Heart right ventricle (tissue), 16 donors: ENCODE measurements at places on chromosomes 13 and 19. TPM values are rescaled to one million over a fixed set of nuclear protein-coding genes. Genes with fewer than 3 reads are reported as not detected.

CFD gene
- total RNA-seq: 75.5 TPM

CLDN10 gene
- total RNA-seq: 0.25 TPM

IGFL3 gene
- not detected for total RNA-seq

TBC1D4 gene
- total RNA-seq: 90.4 TPM

URAD gene
- not detected for total RNA-seq

VSIG10L gene
- total RNA-seq: 0.53 TPM

SIGLEC10 gene
- 0.87 TPM for total RNA-seq

DHDH gene
- total RNA-seq: 0.51 TPM

KLK15 gene
- total RNA-seq: not detected

ZNF85 gene
- total RNA-seq: 3.3 TPM

TJP3 gene
- total RNA-seq: 0.34 TPM

LRP3 gene
- 14.6 TPM for total RNA-seq

SIGLEC12 gene
- total RNA-seq: not detected

CYP2A6 gene
- not detected for total RNA-seq

- DNase-seq: no peak
- H3K4me1 ChIP-seq: no peaks in the 10 kb centered on the region
- H3K27me3 ChIP-seq: no peaks in the 10 kb centered on the region
These were observed 40.3 kb downstream of the CDADC1 start for GRCh38 chr13:49287995-49288394.

- DNase-seq: no peak
- H3K36me3 ChIP-seq: no peaks in the 10 kb centered on the region
- H3K4me1 ChIP-seq: no peaks in the 10 kb centered on the region
- no peaks in the 10 kb centered on the region for H3K27me3 ChIP-seq
These were observed 12.5 kb upstream of the CYP2A6 start for GRCh38 chr19:40862785-40863184.

DNA sequence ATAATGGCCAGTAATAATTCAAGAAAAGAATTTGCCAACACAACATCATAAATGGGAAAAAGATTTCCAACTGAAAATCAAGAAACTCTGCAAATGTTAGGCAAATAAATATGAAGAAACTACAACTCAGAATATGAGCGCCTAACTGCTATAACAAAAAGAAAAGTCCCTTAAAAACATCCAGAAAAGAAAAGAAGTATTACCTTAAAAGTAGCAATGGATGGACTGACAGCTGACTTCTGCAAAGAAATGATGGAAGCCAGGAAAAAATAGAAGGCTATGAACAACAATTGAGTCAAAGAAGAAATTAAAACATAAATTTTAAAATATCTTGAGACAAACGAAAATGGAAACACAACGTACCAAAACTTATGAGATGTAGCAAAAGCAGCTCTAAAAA is 482.3 kb upstream of the ZNF507 start:
- H3K27ac ChIP-seq: no peak overlapping the region
- no peaks in the 10 kb centered on the region for H3K36me3 ChIP-seq
- no peak for DNase-seq
- no peaks in the 10 kb centered on the region for H3K27me3 ChIP-seq
- H3K4me3 ChIP-seq: no peak overlapping the region
- no peaks in the 10 kb centered on the region for H3K4me1 ChIP-seq

GRCh38 chr13:112443191-112443994 is 67.2 kb downstream of the SPACA7 start:
- H3K27ac ChIP-seq: no peak overlapping the region
- H3K4me1 ChIP-seq: peaks cover 10% of the 10 kb centered on the region
- no peak overlapping the region for H3K4me3 ChIP-seq
- no peak for DNase-seq
- H3K27me3 ChIP-seq: peaks cover 56% of the 10 kb centered on the region

- no peak overlapping the region for H3K4me3 ChIP-seq
- peaks cover 19% of the 10 kb centered on the region for H3K4me1 ChIP-seq
- DNase-seq: no peak
- H3K27ac ChIP-seq: no peak overlapping the region
- peaks cover 28% of the 10 kb centered on the region for H3K36me3 ChIP-seq
These were observed 10.0 kb downstream of the RFX1 start for GRCh38 chr19:13995878-13996765.

DNA sequence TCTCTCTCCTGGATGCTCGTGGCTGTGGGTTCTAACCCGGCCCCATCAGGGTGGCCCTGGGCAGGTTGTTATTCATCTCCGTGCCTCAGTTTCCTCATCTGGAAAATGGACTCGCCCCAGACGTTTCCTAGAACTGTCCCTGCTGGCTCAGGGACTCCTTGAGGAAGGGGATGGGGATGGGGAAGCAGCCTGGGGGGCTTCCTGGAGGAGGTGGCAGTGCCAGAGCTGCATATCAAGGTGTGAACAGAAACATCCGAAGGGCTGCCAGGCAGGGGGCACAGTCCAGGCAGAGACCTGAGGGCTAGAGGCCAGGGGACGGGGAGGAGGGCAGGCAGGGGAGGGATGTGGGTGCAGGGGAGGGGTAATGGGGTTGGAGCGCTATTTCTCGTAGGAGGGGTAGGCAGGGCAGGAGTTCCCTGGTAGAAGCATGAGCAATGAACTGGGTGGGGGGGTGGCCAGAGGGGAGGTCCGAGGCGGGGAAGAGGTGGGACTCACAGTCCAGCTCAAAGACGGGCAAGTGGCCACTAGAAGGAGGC is 3.6 kb upstream of the ELANE start:
- H3K36me3 ChIP-seq: no peaks in the 10 kb centered on the region

GRCh38 chr13:39836038-39836437 is 180.6 kb downstream of the COG6 start:
- no peaks in the 10 kb centered on the region for H3K36me3 ChIP-seq
- no peaks in the 10 kb centered on the region for H3K27me3 ChIP-seq
- H3K4me1 ChIP-seq: no peaks in the 10 kb centered on the region
- no peak for DNase-seq
- no peak overlapping the region for H3K4me3 ChIP-seq

- no peak overlapping the region for H3K27ac ChIP-seq
- H3K27me3 ChIP-seq: no peaks in the 10 kb centered on the region
- DNase-seq: no peak
- no peak overlapping the region for H3K4me3 ChIP-seq
- no peaks in the 10 kb centered on the region for H3K36me3 ChIP-seq
These were observed 11.3 kb downstream of the ZNF571 start for GRCh38 chr19:37583340-37583739.

DNA sequence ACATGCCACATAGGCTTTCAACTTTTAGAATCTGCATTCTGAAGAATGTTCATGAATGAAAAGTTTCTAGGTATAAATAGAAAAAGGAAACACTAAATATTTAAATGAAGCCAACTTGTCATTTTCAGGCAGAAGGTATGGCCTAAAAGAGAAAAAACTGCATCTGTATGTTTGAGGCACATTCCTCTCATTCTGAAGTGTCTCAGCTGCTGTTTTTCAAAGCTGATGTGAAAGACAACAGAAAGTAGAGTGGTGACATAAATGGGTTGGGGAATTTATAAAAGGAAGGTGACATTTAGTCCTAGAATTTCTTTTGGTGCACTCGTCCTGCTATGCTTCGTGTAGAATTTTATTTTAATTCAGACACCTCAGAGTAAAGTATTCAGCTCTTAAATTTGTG is 539.6 kb upstream of the SLITRK5 start:
- no peaks in the 10 kb centered on the region for H3K4me1 ChIP-seq
- H3K36me3 ChIP-seq: no peaks in the 10 kb centered on the region
- no peak overlapping the region for H3K4me3 ChIP-seq
- no peak overlapping the region for H3K27ac ChIP-seq

GRCh38 chr13:75704927-75705288 is 68.8 kb downstream of the LMO7 start:
- no peak overlapping the region for H3K27ac ChIP-seq
- no peaks in the 10 kb centered on the region for H3K27me3 ChIP-seq
- DNase-seq: no peak
- H3K36me3 ChIP-seq: no peaks in the 10 kb centered on the region

DNA sequence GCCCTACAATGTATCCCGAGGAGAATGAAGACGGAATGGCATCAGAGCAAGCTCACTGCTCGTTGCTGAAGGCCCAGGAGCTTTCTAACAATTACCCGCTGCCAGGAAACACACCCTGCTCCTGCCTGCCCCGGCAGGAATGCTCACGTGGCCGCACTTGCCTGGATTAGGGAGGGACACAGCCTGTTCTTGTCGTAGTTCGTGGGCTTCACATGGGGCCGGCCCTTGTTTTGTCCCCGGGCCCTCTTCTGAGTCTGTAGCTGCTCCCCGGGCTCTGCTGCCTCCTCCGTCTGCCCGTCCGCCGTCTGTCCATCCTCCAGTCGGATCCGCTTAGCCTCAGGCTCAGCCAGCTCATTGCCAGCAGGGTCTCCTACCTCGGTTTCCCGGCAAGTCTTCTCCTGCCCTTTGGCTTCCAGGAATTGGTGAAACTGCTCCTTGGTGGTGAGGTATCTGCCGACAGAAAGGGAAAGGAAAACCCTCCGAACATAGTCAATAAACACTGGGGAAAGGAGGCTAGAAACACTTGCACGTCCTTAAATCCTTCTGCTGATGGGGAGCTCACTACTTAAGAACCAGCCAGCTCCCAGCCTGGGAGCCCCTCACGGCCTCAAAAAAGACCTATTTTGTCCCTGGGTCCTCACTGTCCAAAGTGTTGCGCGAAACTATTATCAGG is 941 bp downstream of the DUS3L start:
- H3K27me3 ChIP-seq: no peaks in the 10 kb centered on the region
- no peak for DNase-seq
- H3K4me1 ChIP-seq: peaks cover 8% of the 10 kb centered on the region
- H3K36me3 ChIP-seq: peaks cover 18% of the 10 kb centered on the region
- peak overlapping the region; percentile 98 for H3K27ac ChIP-seq
- peak overlapping the region; percentile 65 for H3K4me3 ChIP-seq

DNA sequence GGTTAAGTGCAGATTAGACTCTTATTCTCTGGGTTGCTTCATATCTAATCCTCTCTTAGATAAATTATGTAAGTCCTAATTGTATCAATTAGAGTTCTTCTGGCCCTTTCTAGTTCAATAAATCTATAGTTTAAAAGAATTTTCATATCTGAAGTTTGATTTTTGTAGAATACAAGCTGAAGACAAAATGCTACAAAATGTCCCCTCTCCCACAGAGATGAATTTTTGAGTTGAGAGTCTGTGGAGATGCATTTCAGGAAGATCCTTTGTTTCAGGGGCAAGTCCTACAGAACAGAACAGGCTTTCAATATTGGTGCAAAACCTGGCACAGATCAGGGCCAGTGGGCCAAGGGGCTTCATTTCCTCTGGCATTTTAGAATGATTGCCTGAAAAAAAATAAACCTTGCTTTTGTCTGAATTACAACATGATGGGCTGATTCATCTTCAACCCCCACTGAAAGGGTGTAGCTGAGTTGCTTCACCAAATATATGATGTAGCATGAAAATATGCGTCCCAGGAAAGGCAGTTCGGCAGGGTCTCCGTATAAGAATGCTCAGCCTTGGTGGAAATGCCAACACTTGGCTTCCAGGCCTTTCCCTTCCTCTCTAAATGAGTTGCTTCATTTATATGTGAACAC is 6.4 kb upstream of the IPO5 start:
- H3K27me3 ChIP-seq: no peaks in the 10 kb centered on the region
- no peak for DNase-seq
- no peak overlapping the region for H3K4me3 ChIP-seq
- H3K36me3 ChIP-seq: no peaks in the 10 kb centered on the region
- H3K27ac ChIP-seq: no peak overlapping the region

DNA sequence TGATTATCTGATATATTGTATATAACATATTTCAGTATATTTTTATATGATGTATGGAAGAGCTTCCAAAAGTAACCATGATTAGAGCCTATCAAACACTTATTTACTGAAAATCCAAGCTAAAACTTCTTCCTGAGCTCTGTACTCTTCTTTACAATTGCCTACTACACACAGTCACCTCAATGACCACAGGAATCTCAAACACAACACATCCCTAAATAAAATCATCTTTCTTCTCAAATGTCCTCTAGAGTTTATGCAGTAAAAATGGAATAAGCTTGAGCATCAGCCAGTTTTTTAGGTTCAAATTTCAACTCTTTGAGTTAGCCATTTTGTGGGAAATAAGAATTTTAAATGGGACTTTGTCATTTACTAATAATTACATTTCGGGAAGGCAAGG is 102.6 kb upstream of the FNDC3A start:
- H3K27ac ChIP-seq: no peak overlapping the region
- no peaks in the 10 kb centered on the region for H3K36me3 ChIP-seq
- H3K4me1 ChIP-seq: peaks cover 12% of the 10 kb centered on the region
- DNase-seq: no peak
- peaks cover 14% of the 10 kb centered on the region for H3K27me3 ChIP-seq

- no peaks in the 10 kb centered on the region for H3K27me3 ChIP-seq
- DNase-seq: no peak
- no peaks in the 10 kb centered on the region for H3K4me1 ChIP-seq
- no peaks in the 10 kb centered on the region for H3K36me3 ChIP-seq
These were observed 7.2 kb upstream of the SAE1 start for GRCh38 chr19:47123406-47123805.

DNA sequence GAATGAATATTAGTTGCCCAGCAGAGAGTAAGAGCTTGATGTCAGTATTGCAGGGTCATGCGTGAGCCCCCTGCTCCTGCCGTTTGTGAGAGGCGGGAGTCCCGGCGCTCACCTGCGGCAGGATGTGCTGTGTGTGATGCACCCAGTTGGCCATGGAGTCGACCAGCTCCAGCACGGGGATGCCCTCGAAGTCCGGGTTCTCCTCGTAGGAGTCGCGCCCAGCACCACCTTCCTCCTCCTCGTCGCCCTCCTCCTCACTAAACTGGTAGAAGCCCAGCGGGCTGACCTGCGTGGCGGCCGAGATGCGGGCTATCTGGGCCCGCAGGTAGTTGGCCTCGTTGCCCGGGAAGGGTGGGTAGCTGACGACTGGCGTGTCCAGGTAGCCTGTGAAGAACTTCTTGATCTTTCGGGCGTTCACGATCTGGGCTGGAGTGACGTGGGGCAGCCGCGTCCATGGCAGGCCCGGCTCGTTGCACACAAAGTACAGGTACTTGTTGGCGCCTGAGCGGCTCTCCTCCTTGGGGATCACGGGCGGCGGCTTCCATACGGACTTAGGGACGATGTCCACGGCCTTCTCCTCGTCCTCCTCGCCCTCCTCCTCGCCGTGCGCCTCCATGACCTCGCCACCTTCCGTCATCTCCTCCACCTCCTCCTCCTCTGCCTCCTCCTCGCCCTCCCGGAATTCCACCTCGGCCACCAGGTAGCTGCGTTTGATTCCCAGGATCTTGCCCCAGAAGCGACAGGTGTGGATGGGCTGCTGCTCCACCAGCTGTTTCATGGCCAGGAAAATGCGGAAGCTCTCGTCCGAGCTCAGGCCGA is 10.8 kb downstream of the RSPH6A start:
- DNase-seq: no peak
- H3K27me3 ChIP-seq: peaks cover 66% of the 10 kb centered on the region
- H3K36me3 ChIP-seq: no peaks in the 10 kb centered on the region
- no peak overlapping the region for H3K27ac ChIP-seq
- no peaks in the 10 kb centered on the region for H3K4me1 ChIP-seq
